ENCODE measurements at places on chromosomes 2 and 18.

DNA sequence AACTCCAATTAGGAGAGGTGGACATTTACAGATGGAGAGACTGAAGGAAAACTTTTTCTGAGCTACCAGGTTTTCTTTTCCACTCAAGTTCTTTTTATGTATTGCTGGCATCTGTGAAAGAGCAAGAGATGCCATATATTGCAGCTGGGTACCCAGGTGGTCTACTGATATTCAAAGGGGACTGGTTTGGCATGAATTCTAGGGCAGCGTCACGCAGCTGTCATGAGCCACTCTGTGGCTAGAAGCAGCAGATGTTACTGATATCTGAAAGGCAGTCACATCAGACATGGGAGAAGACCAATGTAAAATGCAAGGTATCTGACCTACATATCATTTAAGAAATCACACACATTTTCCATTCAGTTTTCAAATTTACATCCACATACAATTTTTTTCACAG is 408.8 kb downstream of the GALNT13 start:
- DNase-seq = no peak

DNA sequence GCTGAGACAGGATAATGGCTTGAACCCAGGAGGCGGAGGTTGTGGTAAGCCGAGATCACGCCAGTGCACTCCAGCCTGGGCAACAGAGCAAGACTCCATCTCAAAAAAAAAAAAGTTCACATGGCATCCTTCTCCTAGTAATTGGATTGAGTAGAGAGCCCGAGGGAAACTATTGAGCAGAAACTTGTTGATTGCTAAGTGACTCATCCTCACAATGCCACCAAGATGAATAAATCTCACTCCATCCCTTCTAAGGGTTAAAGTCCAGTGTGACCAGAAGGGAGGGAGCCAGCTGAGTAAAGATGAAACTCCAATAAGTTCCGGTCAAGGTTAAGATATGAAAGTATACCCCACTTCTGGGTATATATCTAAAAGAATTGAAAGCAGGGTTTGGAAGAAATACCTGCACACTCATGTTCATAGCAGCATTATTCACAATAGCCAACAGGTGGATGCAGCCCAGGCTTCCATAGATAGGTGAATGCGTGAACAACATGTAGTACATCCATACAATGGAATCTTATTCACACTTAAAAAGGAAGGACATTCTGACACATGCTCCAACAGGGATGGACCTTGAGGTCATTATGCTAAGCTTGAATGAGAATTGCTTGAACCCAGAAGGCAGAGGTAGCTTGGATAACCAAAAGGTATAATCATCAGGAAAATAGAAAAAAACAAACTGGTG is 13.0 kb upstream of the FHL2 start:
- no peak for DNase-seq

DNA sequence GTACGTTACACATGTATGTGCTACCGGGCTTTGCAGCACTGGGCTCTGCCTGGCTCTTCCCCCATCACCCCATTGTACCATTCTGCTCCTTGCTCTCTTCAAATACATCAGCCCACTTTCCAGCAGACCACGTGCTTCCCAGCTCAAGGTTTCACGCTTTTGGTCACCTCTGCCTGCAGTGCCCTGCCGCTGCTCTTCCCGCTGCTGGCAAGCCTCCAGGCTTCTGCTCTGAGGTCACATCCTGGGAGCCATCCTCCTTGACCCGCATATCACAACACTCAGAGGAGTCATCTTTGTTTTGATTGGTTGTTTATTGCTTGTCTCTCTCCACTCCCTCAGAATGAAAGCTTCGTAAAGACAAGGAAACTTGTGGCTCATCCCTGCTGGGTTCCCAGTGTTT is 34.1 kb downstream of the KIF5C start:
- DNase-seq = no peak

- DNase-seq = no peak
Measured at GRCh38 chr2:172366596-172367150, 60.7 kb upstream of the ITGA6 start.

DNA sequence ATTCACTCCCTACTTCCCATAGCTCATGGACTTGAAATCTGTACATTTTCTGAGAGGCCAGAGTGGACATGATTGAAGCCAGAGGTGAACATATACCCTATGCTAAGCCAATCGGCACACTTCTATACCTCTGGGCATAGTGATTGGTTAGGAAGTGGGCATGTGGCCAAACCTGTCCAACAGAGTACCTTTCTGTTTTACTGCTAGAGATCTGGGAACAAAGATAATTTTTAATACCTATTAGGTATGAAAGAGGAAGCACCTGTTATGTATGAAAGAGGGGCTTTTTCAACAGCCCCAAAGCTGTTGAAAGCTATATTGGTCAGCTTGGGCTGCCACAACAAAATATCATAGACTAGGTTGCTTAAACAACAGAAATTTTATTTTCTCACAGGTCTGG is 27.7 kb downstream of the METTL8 start:
- DNase-seq = no peak

- peak; percentile 49 for DNase-seq
Measured at GRCh38 chr18:50203801-50204604, 9.1 kb upstream of the MYO5B start.

GRCh38 chr2:43412114-43412753 is 183.6 kb downstream of the THADA start:
- DNase-seq = no peak

GRCh38 chr2:105781274-105781978 is 36.7 kb downstream of the NCK2 start:
- DNase-seq = no peak

DNA sequence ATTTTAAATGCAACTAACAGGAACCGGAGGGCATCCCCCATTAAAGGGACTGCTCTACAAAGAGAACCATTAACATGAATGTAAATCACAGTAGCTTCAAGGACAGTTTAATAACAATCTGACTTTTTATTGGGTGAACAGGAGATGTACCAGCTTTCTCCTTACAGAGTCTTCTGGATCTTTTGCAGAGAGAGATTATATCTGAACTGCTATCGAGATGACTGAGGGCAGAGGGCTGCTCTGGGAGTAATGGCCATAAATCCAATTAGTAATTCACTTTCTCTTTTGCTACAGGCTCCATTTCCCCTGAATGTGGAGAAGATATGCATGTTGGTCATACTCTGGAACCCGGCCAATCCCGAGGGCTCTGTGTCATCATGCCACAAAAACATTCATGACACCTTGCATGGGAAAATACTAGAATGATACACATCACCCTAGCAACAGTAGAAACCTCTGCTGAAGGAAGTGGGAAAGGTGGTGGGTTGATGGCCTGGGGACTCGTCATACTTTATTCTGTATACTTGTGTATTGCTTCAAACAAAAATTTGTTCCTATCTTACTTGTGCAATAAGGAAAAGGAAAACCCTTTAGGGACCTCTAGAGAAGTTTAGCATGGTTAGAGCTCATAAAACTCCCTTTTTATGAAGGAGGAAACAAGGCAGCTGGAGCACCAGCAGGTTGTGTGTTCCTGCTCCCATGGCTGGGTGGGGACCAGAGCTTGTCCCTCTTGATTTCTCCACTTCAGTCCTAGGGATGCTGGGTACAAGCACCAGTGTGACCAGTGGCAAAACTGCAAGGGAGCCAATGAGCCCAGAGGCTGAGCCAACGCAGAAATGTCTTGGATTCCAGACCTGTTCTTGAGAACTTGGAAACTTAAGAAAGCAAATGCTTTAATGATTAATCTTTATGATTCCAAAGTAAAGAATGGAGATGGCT is 26.0 kb downstream of the CTAGE1 start:
- DNase-seq = peak; percentile 30

DNA sequence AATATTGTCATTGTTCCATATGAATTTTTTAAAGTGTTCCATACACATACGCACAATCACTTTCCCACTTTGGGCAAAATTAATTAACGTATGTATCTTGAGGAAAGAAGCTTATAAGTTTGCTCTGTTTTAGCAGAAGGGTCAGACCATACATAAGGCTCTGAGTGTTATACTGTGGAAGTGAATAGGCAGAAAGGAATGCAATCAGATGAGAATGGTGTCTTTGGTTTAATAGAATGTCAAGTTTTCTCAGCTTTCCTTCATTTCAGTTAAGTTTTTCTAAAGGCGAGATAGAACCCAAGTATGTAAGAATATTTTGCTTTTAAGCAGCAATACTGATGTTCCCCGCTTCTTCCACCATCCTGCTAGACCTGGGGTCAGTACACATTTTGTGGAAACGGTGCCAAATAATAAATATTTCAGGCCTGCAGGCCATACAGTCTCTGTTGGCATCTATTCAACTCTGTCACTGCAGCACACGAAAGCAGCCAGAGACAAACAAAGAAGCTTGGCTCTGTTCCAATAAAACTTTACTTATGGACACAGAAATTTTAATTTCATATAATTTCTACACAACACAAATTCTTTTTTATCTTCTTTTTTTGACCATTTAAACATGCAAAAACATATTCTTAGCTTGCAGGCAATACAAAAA is 100.6 kb downstream of the UPP2 start:
- no peak for DNase-seq

DNA sequence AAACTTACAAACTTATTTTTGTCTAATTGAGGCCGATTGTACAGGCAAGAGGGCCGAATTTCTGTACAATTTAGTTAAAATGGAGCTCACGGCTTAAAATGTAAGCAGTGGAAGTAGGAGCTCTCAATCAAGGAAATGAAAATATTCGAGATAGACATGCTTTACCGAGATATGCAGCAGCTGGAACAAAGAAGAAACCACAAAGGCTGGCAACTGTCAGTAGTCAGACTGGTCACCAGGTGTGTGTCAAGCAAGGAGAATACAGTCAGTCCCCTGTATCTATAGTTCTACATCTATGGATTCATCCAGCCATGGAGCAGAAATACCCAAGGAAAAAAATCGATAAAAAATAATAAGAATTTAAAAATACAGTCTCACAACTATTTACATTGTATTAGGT is 122.6 kb downstream of the WDSUB1 start:
- no peak for DNase-seq

GRCh38 chr2:111139637-111140317 is 19.1 kb downstream of the BCL2L11 start:
- DNase-seq = no peak

GRCh38 chr2:28253543-28253942 is 139.1 kb upstream of the FOSL2 start:
- DNase-seq = no peak

DNA sequence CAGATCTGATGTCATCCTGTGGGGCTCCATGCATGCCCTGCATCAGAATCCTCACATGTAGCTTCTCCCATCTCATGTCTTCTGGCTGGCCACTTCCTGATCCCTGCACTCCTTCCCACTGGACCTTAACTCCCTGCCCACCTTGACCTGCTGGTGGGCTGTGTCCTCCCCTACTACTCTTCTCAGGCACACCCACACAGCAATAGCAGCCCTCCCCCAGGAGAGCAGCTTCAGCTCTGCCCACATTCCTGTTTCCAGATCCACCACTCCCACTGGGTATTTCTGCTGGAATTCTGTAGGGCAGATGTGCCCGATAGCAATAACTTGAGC is 137.0 kb upstream of the HS6ST1 start:
- no peak for DNase-seq

- no peak for DNase-seq
Measured at GRCh38 chr2:218066926-218067515, 2.0 kb upstream of the RUFY4 start.

- no peak for DNase-seq
Measured at GRCh38 chr2:42978887-42979415, 186.6 kb upstream of the HAAO start.

- no peak for DNase-seq
Measured at GRCh38 chr2:158388159-158388558, 68.4 kb downstream of the CCDC148 start.

GRCh38 chr2:3785220-3785889 is 82.0 kb downstream of the DCDC2C start:
- no peak for DNase-seq

DNA sequence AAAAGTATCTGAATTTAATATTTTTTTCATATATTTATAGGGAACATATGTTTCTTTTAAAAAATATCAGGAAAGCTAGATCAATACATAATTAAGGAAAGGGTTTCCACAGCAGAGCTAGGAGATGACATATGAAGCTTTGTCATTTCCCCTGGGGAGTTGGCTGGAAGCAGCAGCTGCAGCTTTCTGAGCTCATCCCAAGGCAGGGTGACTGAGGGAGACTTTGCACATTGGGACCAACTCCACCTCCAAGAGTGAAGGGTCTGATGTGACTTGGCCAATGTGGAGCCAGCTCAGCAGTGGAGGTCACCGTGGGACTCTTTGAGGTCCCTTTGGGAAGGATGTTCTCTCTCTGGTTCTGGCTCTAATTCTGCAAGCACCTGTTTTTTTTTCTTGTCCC is 315.1 kb downstream of the RDH14 start:
- no peak for DNase-seq

DNA sequence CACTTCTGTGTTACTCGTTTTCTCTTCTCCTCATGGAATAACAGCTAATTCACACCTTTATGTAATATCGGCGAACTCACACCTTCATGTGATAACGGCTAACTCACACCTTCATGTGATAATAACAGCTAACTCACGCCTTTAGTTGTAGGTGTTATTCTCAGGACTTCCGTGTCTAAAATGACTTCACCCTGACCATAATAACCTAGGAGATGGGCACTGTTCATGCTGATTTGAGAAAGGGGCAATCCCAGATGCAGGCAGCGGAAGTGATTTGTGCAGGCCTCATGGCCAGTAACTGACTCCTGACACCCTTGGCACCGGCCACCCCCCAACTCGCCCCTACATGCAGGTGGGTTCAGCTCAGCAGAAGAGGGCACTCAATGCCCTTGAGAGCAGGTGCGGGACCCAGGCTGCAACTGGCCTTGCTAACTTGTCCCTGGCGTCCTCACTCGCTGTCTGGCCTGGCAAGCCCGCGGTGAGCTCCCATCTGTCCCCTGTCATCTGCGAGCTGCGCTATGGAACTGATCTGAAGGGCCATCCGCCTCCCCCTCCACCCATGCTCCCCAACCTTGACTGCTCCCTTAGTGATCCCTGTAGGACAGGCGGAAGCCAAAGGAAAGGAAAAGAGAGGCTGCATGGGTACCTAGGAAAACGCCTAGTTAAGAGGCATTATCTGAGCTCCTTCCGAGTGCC is 42.6 kb upstream of the MTCL1 start:
- no peak for DNase-seq

DNA sequence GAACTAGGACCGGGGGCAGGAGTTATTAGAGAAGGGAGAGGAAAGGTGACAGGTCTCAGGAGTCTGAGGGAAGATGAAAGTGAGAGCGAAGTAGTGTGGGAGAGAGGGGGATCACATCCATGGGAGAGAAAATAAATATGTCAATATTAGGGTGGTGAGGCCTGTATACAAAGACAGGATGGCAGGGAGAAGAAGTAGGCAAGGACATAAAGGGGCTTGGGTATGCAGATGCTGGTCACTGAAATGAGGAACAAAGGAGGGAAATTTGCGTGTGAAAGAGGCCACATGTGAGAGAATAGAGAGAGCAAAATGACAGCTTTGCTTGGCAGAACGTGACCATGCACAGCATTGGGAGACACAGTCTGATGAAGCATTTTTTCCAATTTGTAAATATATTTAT is 13.6 kb downstream of the METAP1D start:
- DNase-seq = no peak

- no peak for DNase-seq
Measured at GRCh38 chr2:105872142-105872728, 127.5 kb downstream of the NCK2 start.

- DNase-seq = no peak
Measured at GRCh38 chr2:155054712-155055111, 356.2 kb downstream of the KCNJ3 start.

- DNase-seq = no peak
Measured at GRCh38 chr2:32937602-32938448, 8.9 kb upstream of the LTBP1 start.

GRCh38 chr18:56329536-56329935 is 308.9 kb downstream of the TXNL1 start:
- no peak for DNase-seq

- no peak for DNase-seq
Measured at GRCh38 chr2:105797298-105797819, 52.6 kb downstream of the NCK2 start.

- no peak for DNase-seq
Measured at GRCh38 chr2:33320573-33320972, 155.9 kb upstream of the RASGRP3 start.
